ENCODE measurements at places on chromosomes 16 and 17.

GRCh38 chr17:46176975-46177374 is 16.3 kb downstream of the KANSL1 start:
- no peak for DNase-seq

GRCh38 chr17:19752216-19753050 is 4.3 kb upstream of the ALDH3A1 start:
- DNase-seq, result no peak

DNA sequence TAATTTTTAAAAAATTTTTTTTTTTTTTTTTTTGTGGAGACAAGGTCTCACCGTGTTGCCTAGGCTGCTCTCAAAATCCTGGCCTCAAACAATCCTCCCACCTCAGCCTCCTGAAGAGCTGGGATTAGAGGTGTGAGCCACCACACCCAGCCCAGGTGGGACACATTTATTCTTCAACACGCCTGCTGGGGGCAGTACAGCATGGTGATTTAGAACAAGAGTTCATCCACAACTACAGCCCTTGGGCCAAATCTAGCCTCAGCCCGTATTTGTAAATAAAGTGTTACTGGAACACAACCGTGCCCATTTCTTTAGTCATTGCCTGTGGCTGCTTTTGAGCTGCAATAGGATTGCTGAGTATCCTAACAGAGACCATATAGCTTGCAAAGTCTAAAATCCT is 92.8 kb downstream of the KATNIP start:
- DNase-seq, result no peak

DNA sequence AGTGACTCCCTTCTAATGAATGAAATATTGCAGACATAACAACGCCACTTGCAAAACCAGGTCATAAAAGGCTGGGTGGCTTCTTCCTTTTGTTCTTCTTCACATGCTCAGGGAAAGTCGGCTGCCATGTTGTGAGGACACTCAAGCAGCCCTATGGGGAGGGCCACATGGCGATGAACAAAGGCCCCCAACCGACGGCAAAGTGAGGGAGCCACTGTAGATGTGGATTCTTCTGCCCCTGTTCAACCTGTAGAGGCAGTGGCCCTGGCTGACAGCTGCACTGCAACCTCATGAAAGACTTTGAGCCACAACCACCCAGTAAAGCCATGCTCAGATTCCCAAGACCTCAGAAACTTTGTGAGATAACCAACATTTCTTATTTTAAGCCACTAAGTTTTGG is 203.5 kb upstream of the TNRC6C start:
- no peak for DNase-seq

DNA sequence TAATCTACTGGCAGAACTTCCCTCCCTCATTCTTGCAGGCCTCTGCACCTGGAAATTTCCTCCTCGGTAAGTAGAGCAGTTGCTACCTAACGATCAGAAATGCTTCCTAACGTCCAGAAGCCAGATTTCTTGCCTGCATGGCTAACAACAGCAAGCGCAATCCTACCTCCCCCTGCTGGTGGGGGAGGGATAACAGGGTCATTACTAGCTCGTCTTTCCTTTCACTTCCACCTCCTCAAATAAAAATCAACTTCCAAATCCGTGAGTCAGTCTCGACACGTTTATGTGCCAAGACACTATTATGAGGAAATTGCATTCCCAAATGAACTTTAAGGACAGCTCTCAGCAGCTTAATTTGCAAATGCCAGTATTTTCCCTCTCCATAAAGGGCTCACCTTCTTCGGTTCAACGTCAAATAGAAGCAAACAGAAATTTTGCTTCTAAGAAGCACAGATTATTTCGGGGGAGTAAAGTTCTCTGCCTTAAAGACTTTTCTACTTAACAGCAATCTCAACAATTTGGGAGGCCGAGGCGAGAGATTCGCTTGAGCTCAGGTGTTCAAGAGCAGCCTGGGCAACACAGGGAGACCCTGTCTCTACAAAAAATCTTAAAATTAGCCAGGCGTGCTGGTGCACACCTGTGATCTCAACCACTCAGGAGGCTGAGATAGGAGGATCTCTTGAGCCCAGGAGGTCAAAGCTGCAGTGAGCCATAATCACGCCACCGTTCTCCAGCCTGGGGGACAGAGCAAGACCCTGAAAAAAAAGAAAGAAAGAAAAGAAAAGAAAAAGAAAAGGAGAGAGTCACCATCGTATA is 188.6 kb upstream of the PSMD7 start:
- no peak for DNase-seq

GRCh38 chr17:31533546-31534155 is 142.2 kb downstream of the RAB11FIP4 start:
- DNase-seq, result no peak

GRCh38 chr16:11672206-11673090 is 4.2 kb downstream of the SNN start:
- no peak for DNase-seq

DNA sequence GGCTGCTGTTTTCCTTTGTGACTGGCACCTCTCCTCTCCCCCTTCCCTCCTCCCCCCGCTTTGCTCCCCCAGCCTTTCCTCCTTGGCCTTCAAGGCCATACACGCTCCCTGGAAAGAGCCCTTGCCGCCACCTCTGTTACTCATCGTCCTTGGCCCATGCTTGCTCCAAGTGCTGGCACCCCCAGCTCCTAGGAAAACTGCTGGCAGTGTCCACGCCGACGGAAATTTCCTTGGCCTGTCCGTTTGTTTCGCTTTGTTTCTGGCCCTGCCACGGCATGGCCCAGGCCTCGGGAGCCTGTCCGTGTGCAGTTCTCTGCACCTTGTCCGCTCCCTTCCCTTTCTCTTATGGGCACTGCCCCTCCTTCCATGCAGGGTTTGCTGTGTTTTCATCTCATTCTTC is 18.0 kb downstream of the CA5A start:
- DNase-seq, result no peak

- DNase-seq, result peak; percentile 16
These were observed 48.7 kb downstream of the DNAH17 start for GRCh38 chr17:78528541-78528940.

GRCh38 chr16:79298894-79299799 is 301.4 kb downstream of the MAF start:
- no peak for DNase-seq

- no peak for DNase-seq
These were observed 36.8 kb upstream of the DLX4 start for GRCh38 chr17:49932138-49932723.
